ENCODE measurements at places on chromosomes 2 and 18. TPM values are rescaled to one million over a fixed set of nuclear protein-coding genes. Genes with fewer than 3 reads are reported as not detected.

DNA sequence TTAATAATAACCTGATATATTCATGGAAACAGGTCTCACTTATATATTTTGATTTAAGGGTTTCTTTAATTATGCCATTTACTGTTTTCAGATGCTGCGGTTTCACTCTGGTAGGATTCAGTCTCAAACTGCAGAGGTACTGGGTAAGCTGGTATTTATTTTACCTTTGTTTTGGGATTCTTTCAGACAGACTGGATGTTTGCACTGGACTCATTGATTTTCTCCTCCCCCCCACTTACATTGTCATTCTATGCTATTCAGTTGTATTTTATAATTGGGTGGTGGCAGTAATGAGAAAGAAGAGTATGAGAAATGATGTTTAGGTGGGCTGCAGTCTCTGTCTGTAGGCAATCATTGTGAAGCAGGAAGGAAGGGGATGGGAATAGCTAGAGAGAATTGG lies 155.6 kb downstream of the AQP4 start:
- H3K4me1 ChIP-seq: peaks cover 8% of the 10 kb centered on the region
- H3K27me3 ChIP-seq: no peaks in the 10 kb centered on the region
- H3K27ac ChIP-seq: no peak overlapping the region
- no peak overlapping the region for H3K4me3 ChIP-seq
- no peak for DNase-seq

- H3K36me3 ChIP-seq: no peaks in the 10 kb centered on the region
- no peak overlapping the region for H3K27ac ChIP-seq
- H3K4me3 ChIP-seq: no peak overlapping the region
- DNase-seq: no peak
- H3K4me1 ChIP-seq: no peaks in the 10 kb centered on the region
Measured at GRCh38 chr18:63788447-63789096, 13.4 kb downstream of the SERPINB7 start.

GRCh38 chr2:23293063-23293462 lies 91.9 kb upstream of the KLHL29 start:
- no peak overlapping the region for H3K27ac ChIP-seq
- H3K36me3 ChIP-seq: no peaks in the 10 kb centered on the region
- DNase-seq: no peak
- H3K4me1 ChIP-seq: no peaks in the 10 kb centered on the region

DNA sequence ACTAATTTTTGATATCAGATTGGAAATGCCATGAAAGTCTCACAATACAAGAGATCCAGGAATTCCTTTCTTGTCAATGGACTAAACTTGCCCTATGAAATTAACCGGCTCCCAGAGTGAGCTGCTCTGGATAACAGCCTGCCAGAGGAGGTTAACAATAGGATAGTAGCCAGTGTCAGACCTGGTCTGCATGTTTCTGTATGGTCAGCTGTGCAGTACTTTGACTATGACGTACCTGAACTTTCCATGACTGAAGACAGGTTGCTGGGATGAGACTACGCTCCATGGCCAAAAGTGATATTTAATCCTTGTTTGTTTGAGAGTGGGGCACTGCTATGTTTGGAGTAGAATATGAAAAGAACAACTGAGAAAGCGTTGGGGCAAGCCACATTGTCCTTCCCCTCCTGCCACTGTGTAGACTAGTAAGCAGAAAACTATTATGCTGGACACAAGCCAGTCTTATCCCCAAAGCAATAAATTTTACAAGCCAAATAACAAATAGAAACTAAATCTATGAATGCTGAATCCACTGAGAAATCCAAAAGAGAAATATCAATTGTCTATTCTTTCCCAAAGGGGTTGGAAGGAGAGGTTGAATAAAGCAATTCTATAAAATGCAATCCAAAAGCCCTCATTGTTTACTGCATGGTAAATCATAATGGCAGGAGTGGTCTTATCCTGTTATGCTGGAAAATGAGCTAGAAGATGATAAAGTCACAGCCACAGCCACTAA lies 115.5 kb upstream of the CYP26B1 start:
- no peaks in the 10 kb centered on the region for H3K4me1 ChIP-seq
- no peak overlapping the region for H3K27ac ChIP-seq
- no peaks in the 10 kb centered on the region for H3K27me3 ChIP-seq
- no peak overlapping the region for H3K4me3 ChIP-seq
- no peaks in the 10 kb centered on the region for H3K36me3 ChIP-seq

The TMEM198 gene
- 6.7 TPM for total RNA-seq

The FMNL2 gene
- total RNA-seq: 8.6 TPM

The MC2R gene
- total RNA-seq: not detected

The MXD1 gene
- 3.6 TPM for total RNA-seq

DNA sequence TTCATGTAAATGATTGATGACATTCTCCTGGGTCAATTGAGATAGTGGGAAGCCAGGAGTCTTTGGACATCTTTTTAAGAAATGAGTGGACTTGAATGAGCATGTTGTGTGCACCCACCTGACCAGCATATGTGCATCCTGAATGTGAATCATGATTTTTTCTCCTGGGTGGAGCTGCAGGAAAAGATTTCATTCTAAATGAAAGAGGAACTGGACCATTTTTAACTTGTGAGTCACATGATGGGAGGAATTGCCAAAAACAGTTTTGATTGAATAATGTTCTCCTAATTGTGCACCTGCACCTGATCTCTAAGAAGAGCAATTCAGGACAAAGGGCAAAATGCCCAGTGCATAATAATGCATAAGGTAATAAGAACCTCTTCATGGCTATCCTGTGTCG lies 32.3 kb downstream of the COPS8 start:
- H3K27ac ChIP-seq: no peak overlapping the region
- H3K4me1 ChIP-seq: no peaks in the 10 kb centered on the region
- no peaks in the 10 kb centered on the region for H3K27me3 ChIP-seq
- no peaks in the 10 kb centered on the region for H3K36me3 ChIP-seq

- no peak for DNase-seq
- H3K4me1 ChIP-seq: peaks cover 30% of the 10 kb centered on the region
- no peak overlapping the region for H3K4me3 ChIP-seq
- no peaks in the 10 kb centered on the region for H3K27me3 ChIP-seq
- H3K27ac ChIP-seq: peak overlapping the region; percentile 80
Measured at GRCh38 chr2:237732070-237732469, 66.5 kb upstream of the RBM44 start.

DNA sequence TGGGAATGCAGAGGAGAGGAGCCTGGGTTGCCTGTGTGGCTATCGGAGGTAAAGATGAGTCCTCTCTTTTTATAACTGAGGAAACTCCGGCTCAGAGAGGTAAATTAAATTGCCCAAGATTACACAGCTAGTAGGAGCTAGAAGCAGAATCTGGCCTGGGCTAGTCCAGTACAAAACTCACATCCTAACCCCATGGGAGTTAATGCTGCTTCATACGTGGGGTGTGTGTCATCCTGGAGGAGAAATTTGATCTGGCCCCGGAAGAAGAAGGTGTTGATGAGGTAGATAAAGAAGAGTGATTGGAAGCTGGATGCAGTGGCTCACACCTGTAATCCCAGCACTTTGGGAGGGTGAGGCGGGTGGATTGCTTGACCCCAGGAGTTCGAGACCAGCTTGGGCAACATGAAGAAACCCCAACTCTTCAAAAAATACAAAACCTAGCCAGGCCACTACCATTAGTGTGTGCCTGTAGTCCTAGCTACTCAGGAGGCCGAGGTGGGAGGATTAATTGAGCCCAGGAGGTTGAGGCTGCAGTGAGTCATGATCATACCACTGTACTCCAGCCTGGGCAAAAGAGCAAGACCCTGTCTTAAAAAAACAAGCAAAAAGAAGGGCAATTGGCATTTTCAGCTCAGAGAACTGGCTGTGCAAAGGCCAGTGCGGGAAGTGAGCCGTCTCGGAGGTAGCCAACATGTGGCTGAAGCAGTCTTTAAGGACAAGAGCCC lies 33.7 kb downstream of the CTIF start:
- no peak for DNase-seq
- no peaks in the 10 kb centered on the region for H3K4me1 ChIP-seq

The NFATC1 gene
- total RNA-seq: 10.8 TPM

The DPY30 gene
- 56.2 TPM for total RNA-seq

DNA sequence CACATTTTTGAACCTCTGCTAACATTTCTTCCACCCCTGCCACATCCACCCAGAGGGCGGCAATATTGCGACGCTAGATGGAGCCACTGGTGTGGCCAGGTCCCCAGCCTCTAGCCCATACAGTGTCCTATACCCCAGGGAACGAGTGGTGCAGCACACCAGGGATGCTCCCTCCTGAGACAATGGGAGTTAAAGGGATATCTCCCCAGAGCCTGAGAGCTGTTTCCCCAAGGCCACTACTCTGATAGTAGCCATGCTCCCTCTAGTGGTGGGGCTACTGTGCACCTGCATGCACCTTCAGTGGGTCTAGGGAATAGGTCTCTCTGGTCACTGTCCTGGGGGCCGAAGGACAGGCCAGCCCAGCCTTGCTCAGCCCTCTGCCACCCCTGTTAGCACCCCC lies 336.4 kb upstream of the FSHR start:
- peak; percentile 33 for DNase-seq
- no peaks in the 10 kb centered on the region for H3K4me1 ChIP-seq
- H3K4me3 ChIP-seq: no peak overlapping the region

The ANKRD29 gene
- 0.77 TPM for total RNA-seq

DNA sequence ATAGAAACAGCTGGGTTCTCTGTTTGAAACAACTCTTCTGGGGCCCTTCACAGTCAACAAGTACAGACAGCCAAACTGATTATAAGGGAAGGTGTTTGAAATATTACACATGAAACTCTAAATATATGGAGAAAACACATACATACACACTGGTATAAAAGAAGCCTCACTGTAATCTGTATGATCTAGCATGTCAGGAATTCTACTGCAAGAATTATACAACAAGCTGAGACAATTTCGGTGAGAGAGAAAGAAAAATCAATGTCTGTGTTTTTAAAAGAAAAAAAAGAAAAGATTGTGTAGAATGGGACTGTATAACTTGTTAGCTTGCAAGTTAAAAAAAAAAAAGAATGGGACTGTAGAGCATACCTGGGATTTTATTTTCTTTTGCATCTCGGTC lies 26.3 kb downstream of the IRS1 start:
- peak overlapping the region; percentile 84 for H3K27ac ChIP-seq
- DNase-seq: no peak
- no peaks in the 10 kb centered on the region for H3K27me3 ChIP-seq
- peaks cover 53% of the 10 kb centered on the region for H3K4me1 ChIP-seq
- H3K36me3 ChIP-seq: no peaks in the 10 kb centered on the region
- H3K4me3 ChIP-seq: no peak overlapping the region

DNA sequence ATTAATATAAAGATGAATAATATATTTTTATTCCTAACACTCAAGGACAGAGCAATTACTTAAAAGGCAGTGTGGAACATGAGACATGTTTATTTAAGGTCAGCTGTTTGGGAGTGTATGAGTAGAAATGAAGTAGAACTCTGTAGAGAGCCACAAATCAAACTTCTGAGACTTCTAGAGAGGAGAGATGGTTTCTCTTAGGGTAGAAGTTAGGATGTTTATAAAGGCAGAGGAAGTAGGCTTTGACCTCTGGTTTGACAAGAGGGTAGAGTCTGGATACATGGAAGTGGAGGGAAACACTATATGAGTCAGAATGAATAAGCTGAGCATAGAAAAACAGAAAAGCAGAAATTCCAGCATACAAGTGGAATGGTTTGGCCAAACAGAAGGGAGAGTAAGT lies 262.1 kb upstream of the KLHL14 start:
- no peaks in the 10 kb centered on the region for H3K27me3 ChIP-seq
- no peak overlapping the region for H3K27ac ChIP-seq
- H3K4me3 ChIP-seq: no peak overlapping the region
- no peak for DNase-seq
- H3K4me1 ChIP-seq: no peaks in the 10 kb centered on the region

The RTP5 gene
- not detected for total RNA-seq

The SERPINB4 gene
- total RNA-seq: not detected

GRCh38 chr2:75344146-75344545 lies 144.8 kb upstream of the TACR1 start:
- no peak overlapping the region for H3K27ac ChIP-seq
- no peaks in the 10 kb centered on the region for H3K4me1 ChIP-seq
- no peak overlapping the region for H3K4me3 ChIP-seq
- no peaks in the 10 kb centered on the region for H3K27me3 ChIP-seq
- DNase-seq: no peak
- H3K36me3 ChIP-seq: no peaks in the 10 kb centered on the region

- peak within 1 kb of the TSS; percentile 98 for H3K4me3 ChIP-seq
- H3K36me3 ChIP-seq: no peaks in the 10 kb centered on the region
- peak within 1 kb of the TSS; percentile 52 for H3K27ac ChIP-seq
Measured at GRCh38 chr18:31497836-31498573, at the start of gene DSG2. TSS of gene DSG2 (plus strand) at chr18:31498177. CDS start at chr18:31498252, 75 bp downstream.

GRCh38 chr2:168920504-168921157 lies 19.5 kb downstream of the G6PC2 start:
- H3K4me1 ChIP-seq: no peaks in the 10 kb centered on the region
- no peak overlapping the region for H3K27ac ChIP-seq
- H3K27me3 ChIP-seq: no peaks in the 10 kb centered on the region
- H3K4me3 ChIP-seq: no peak overlapping the region

GRCh38 chr2:133393895-133394294 lies 174.4 kb downstream of the NCKAP5 start:
- H3K27ac ChIP-seq: no peak overlapping the region
- no peaks in the 10 kb centered on the region for H3K4me1 ChIP-seq
- no peaks in the 10 kb centered on the region for H3K36me3 ChIP-seq
- H3K4me3 ChIP-seq: no peak overlapping the region

DNA sequence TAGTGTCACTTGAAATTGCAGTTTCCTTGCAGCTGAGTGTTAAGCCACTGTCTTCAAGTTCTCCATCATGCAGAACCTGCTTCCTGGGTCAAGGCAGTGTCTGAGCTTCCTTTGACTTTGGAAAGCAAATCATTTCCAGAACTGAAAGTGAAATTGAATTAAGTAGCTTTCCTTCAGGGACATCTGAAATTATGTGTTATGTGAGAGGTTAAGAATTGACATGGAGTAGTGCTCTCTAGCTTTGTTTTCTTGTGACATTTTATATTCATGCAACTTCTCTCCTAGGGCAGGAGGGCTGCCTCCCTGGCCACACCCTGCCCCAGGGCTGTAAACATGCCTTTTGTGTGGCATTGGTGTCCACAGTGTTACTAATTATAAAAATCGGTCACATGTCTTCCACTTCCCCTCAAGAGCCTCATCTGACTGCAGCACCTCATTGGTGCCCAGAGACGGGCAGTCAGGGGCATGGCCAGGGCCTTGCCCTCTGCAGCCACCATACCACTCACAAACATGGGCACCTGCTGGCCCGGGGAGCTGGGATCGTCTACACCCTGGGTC lies 14.4 kb downstream of the RAB12 start:
- peaks cover 23% of the 10 kb centered on the region for H3K4me1 ChIP-seq
- H3K27ac ChIP-seq: no peak overlapping the region
- no peak overlapping the region for H3K4me3 ChIP-seq
- no peak for DNase-seq
